ENCODE measurements at places on chromosomes 5 and 9.

DNA sequence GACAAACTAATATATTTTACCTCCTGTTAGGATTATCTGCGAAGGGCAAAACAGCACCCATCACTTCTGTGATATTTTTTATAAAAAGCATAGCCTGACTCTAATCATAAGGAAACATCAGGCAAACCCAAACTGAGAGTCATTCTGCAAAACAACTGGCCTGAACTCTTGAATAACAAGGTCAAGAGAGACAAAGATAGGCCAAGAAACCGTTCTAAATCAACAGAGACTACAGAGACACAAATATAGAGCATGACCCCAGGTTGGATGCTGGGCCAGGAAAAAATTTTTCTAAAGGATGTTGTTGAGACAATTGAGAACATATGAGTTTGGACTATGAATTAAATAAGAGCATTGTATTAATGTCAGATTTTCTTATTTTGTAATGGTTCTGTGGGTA lies 384.9 kb downstream of the NFIB start:
- DNase-seq = no peak

DNA sequence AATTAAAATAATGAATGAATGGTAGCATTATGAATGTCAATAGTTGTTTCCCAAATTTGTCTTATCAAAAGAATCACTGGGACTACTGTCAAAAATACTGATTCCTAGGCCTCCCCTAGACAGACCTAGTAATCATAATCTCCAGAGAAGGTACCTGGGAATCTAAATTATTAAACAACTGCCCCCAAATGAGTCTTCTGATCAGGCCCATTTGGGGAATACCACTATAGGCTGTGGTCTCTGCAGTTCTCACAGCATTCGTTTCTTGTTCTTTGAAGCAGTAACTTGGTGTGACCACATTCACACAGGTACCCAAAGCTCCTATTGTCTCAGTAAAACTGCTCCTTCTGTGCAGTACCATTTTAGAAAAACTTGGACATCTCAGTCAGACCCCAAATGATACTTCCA lies 230.9 kb downstream of the PIK3R1 start:
- DNase-seq = no peak

DNA sequence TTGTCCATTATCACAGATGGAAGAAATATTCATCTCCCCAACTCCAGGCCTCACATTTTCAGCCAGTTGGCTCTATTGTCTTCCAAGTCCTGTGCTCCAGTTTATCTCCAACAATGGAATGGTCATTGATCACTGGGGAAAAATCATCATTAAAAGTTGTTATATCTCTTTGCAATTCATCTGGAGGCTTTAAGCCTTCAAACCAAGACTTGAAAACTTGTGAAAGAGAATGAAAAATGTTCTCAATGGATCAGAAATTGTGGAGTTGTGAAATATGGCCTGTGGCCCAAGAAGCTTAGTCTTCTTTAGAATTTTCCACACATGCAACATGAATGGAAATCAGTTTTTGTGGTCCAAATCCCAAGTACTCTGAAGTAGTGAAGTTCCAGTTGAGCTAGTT lies 569.6 kb downstream of the EBF1 start:
- no peak for DNase-seq

GRCh38 chr5:136613230-136613629 lies 247.9 kb upstream of the TRPC7 start:
- no peak for DNase-seq

DNA sequence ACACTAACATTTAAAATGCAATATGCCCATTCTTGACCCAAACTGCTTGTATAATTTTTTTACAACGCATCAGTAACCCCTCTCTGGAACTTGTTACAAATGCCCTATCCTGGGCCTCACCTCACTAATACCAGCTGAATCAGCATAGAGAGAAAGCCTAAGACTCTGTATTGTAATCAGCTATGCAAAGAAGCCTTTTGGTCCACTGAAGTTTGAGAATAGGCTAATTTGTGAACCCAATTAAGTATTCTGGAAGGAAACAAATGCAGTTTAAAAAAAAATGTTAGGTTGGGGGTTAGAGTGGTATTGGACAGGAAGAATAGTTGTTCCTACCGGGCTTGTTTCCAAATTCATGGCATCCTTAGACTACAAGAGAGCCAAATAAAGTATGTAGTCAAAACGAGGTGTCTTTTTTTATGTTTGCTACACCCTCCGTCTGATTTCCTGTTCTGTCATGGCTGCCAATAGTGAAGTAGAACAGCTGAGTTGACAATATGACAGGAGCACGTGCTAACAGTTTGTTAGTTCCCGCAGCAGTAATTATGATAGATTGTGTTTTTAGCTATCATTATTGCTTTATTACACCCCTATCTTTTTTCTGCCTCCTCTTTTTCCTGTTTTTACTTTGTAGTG lies 1048.7 kb upstream of the NUDT12 start:
- DNase-seq = no peak

DNA sequence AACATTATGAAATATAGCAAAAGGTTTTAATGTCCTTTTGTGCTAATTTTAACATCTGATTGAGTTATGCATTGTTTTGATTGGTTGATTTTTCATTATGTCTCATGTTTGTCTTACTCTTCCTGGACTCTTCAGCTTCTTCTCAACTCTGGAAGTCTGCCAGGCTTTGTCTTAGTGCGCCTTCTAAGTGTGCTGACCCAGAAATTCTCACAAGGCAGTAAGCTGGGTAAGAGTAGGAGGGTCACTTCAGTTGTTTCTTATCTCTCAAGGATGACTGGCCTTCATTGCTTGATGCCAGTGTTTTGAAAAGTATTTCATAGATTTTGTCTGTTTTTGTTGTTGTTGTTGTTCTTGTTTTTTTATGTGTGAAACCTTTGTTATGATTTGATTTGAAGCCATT lies 59.2 kb downstream of the RIC1 start:
- DNase-seq = no peak

DNA sequence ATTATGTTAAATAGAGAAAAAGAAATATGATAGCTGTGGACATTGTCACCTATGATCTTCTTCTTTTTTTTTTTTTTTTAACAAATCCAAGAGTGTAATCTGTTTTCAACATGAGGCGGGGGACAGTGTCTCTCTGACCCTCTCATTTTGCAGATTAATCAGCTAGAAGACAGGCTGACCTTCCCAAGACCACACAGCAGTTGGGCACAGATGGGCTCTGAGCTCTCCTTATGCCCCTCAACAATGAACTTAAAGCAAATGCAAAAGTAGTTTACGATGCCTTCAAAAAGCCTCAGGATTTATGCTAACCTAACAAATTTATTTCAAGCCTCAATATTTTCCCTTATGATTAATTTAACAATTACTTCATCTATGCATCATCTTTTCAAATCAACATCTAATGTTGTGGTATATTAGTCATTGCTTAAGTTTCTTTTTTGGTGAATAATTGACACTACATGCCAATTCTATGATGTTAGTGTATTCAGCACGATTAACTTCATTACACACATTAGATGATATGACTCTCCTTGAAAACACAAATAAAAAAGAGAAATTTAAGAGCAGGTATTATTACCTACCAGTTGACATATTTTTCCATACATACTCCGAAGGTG lies 7.4 kb downstream of the NFIL3 start:
- DNase-seq = no peak

DNA sequence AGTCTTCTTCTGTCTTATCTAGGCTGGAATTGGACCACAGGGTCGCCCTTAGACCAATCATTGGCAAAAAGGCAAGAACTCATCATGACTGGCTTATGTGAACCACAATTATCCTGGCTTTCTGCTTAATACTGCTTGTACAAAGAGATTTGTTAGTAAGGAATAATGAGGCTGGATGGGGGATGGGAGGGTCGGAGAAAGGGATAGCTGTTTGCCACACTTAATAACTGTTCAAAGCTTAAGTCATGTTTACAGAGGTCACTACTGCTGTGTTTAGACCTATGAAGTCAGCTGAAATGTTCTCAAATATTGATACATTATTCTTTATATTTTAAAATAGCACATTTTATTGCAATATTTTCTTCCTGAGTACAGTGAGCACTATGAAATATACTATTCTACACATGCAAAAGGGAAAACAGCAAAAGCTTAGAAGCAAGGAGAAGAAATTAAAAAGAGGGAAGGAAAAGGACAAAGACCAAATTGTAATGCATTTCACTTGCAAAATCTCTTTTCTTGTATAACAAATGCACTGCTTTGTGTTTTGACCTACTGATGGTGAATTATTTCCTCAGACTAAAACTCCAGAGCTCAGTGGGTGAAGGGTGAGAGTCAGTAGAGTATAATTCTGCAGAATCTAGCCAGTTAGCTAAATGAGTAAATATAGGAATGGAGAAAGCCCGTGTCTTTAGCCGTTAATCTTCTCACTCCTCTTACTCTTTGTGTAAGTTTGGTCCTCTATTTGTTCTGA lies 404.9 kb upstream of the ZNF608 start:
- no peak for DNase-seq

- DNase-seq = no peak
These were observed 2.6 kb upstream of the SQSTM1 start for GRCh38 chr5:179817890-179818745.

DNA sequence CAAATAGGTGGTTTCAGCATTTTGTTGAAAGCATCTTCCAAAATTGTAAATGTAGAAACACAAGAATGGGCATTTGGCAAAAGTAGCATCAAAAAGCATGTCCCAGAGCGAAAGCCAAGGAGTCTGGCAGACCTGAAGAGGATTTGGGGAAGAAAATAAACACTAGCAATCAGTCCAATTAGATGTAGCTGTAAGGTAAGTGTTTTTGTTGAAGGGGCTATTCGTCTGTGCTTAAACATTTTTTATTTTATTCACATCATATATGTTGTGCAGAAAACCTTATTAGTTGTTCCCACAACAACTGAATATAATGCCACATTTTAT lies 954.1 kb upstream of the COX7C start:
- DNase-seq = no peak

- no peak for DNase-seq
These were observed 132.1 kb upstream of the RAPGEF1 start for GRCh38 chr9:131872006-131872405.

DNA sequence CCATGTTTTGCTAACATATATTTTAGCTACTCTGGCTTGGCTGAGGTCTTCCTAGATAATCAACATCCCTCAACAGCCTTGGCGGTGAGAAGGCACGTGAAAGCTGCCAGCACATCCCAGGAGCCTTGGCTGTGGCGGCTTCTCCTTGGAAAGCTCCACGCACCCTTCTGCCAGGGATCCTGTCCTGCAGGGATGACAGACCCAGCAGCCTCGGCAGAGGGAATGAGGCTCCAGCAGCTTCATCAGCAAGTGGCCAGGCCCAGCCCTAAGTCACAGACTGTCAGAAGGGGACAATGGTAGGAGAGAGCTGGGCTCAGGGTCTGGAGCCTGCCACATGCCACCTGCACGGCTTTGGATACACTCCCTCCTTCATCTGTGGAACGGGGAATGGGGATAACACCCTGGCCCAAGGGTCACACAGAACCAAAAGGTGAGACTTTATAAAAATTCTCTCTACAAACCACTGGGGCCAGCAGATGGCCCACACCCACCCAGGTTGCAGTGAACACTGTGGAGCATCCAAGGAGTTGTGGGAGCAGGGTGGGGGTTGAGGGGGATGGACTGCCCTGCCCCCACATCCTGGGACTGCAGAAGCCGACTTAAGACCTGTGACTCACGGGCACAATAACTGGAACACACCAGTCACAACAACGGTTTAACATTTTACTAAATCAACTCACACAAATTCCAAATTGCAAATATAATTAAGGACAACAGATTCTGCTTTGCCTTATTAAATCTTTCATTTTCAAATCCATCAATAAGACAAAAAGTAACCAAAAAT lies 65.1 kb downstream of the MACROH2A1 start:
- no peak for DNase-seq

Data from activated CD4-positive, alpha-beta T cell treated with anti-CD3 and anti-CD28 coated beads for 1 hour (primary cell).